ENCODE measurements at places on chromosomes 1 and 21. TPM values are rescaled to one million over a fixed set of nuclear protein-coding genes. Genes with fewer than 3 reads are reported as not detected.

Gene TTC24
- not detected for total RNA-seq

DNA sequence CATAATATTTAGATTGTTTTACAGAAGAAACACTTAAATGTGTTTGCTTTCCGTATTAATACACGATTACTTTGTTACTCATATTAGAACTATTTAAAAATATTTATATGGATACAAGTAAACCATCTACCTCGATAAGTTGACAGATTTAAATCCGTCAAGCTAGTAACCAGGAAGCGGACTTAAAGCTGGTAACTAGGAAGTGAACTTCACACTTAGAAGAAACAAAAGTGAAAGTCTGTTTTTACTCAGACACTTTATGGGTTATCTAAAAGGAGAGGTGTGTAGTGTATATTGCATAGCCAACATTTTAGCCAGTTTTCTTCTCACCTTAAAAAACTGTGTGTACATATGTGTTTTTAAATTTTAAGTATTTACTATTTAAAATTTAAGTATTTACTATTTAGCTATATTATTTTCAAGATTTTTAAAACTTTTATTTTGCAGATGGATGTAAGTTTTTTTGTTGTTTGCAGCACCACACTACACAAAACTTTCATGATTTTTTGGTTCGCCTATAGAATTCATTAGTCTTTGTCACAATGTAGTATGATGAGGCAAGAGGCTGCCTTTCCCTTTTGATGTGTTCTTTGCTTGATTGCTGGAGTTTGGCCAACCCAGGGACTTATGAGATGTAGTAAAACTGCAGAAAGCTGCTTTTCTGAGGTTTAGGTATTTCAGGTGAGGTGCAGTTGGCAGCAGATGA lies 2.7 kb downstream of the USP25 start:
- H3K36me3 ChIP-seq = no peaks in the 10 kb centered on the region
- peaks cover 2% of the 10 kb centered on the region for H3K4me1 ChIP-seq
- peak overlapping the region; percentile 94 for H3K4me3 ChIP-seq
- H3K27ac ChIP-seq = no peak overlapping the region
- H3K27me3 ChIP-seq = no peaks in the 10 kb centered on the region
- DNase-seq = no peak

GRCh38 chr1:43134068-43134467 lies 38.0 kb downstream of the EBNA1BP2 start:
- DNase-seq = no peak
- no peaks in the 10 kb centered on the region for H3K27me3 ChIP-seq
- no peaks in the 10 kb centered on the region for H3K4me1 ChIP-seq
- H3K4me3 ChIP-seq = no peak overlapping the region

GRCh38 chr1:43214501-43215444 lies 42.6 kb downstream of the CFAP57 start:
- no peak overlapping the region for H3K27ac ChIP-seq
- DNase-seq = no peak
- H3K27me3 ChIP-seq = no peaks in the 10 kb centered on the region

GRCh38 chr1:169959686-169960085 lies 66.0 kb upstream of the SCYL3 start:
- no peaks in the 10 kb centered on the region for H3K36me3 ChIP-seq
- no peak overlapping the region for H3K27ac ChIP-seq
- H3K4me1 ChIP-seq = no peaks in the 10 kb centered on the region
- DNase-seq = no peak
- H3K27me3 ChIP-seq = no peaks in the 10 kb centered on the region

Measured in H1 (cell line).